ENCODE measurements at places on chromosomes 7 and 10.

GRCh38 chr10:110407301-110408170 is 90.2 kb upstream of the DUSP5 start:
- DNase-seq: no peak

- DNase-seq: no peak
Measured at GRCh38 chr10:59633063-59633462, 76.6 kb downstream of the SLC16A9 start.

- DNase-seq: no peak
Measured at GRCh38 chr10:127908106-127908958, 1.4 kb downstream of the PTPRE start.

- no peak for DNase-seq
Measured at GRCh38 chr10:82768040-82768439, 893.0 kb downstream of the NRG3 start.

- no peak for DNase-seq
Measured at GRCh38 chr7:105759670-105760550, 116.5 kb downstream of the ATXN7L1 start.

DNA sequence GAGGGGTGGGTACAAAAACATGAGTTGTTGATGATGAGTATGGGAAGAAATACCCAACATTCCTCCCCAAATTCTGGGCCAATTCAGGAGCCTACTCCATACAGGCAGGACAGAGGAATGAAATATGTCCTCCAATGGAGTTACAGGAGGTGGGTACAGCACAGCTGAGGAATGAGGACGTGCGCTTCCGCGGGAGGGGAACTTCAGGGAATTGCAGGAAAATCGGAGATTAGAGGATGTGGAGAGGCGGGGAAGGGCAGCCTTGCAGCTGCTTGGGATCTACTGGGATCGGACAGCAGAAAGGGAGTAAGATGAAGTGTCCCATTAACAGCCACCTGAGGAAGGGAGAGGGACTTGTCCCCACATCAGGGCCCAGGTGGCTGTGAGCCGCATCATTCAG is 50.2 kb downstream of the PDIA4 start:
- DNase-seq: no peak

DNA sequence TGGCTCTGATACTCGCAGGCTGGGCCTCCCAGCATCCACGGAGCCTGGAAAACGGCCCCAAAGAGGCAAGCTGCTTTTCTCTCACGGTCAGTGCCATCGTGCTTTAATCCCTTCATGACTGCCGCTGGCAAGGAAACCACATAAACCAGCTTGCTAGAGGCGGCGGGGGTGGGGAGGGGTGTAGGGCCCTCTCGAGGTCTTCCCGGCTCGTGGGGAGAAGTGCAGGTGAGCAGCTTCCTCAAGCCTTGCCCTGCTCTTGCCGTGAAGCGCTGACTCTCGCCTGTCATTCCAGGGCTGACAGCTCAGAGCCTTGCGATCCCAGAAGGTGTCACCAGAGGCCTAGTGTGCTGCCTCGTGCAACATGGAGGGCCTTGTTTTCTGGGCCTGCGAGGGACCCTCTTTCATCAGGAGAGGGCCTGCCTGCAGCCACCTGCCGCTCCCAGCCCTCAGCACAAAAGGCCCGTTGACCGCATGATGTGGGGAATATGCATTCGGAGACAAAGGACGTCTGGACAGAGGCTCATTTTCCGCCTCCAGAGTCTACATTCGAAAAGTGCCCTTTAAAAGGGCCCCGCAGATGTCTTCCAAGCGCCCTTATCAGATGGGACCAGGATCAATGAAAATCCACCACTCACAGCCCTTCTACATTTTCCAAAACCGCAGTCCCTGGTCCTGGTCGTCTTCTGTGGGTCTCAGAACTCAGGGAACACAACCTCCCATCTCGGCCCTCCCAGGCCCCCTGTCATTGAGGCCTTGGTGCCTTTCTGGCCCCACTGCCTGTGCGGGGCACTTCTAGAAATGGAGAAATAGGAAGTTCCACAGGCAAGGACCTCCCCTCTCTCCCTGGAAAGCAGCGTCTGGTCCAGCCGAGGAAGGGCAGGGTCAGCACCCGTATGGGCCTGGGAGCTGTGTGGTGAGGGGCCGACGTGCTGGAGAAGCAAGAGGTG is 58.7 kb downstream of the ZRANB1 start:
- no peak for DNase-seq
